Aorta (tissue), 5 donors: ENCODE measurements at places on chromosomes 2 and 18.

DNA sequence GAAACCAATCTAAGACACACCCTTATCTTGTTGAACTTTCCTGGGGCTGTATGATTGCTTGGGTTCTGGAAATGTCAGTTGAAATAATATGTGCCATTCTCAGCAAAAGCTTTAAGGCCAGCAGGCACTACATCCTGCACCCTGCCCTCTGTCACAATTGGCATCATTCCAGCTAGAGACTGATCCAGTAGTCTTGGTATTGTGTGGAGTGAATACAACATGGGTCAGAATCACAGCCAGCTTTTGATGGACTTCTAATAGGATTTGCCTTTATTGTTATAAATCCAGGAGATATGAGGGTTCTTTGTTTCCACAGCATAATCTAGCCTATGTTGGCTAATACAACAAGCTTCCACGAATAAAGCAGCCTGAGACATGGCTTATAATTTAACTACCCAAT lies 617.0 kb upstream of the CDH2 start:
- no peak for DNase-seq

DNA sequence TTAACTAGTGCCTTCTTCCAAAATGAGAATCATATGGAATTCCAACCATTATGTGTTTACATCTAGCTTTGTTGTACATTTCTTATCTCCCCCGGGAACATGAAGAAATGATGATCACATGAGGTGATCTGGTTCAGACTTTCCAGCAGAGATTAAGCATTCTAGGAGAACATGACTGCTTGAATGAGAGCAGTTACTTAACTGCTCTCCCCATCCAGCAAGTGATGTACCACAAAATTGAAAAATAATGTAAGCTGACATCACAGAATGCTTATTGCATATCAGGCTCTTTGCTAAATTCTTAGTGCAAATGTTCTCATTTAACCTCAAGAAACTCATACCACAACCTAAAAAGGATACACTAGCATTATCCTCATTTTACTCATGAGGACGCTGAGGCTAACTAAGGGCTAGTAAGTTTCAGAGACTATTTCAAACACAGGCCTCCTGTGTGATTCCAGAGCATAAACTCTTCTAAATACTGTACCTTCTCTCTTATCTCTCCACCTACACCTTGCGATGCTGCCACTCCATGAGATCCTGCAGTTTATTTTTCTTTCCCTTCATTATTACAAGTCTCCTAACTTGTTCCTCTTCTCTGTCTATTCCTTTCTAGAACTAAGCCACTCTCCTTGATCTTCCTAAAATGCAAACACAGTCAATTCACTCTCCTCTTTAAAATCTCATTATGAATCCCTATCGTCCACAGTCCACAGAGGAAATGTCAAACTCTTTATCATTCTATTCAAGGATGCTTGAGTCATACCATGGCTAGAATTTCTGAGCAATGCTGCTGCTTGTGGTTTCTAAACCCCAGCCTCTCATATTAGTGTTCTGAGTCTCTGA lies 1224.8 kb upstream of the ZEB2 start:
- DNase-seq = no peak

DNA sequence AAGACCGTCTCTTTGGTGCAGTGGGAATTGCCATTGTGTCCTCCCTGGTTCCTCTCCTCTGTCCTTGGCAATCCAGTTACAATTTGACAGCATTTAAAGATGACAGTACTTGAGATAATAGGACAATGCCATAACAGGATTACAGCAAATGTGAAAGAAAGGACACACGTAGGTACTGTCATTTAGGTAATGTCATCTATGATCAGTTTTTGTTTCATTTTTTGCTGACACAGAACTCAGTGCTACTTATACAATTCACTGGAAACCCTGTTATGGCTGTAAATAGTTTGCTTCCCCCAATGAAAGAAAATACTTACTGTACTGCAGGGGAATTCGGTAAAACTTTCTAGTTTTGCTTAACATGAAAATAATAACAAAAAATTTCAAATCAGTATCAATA lies 65.2 kb downstream of the BCL11A start:
- no peak for DNase-seq

- DNase-seq = peak; percentile 79
These were observed 159.8 kb downstream of the RHBDD1 start for GRCh38 chr2:226995625-226996041.

DNA sequence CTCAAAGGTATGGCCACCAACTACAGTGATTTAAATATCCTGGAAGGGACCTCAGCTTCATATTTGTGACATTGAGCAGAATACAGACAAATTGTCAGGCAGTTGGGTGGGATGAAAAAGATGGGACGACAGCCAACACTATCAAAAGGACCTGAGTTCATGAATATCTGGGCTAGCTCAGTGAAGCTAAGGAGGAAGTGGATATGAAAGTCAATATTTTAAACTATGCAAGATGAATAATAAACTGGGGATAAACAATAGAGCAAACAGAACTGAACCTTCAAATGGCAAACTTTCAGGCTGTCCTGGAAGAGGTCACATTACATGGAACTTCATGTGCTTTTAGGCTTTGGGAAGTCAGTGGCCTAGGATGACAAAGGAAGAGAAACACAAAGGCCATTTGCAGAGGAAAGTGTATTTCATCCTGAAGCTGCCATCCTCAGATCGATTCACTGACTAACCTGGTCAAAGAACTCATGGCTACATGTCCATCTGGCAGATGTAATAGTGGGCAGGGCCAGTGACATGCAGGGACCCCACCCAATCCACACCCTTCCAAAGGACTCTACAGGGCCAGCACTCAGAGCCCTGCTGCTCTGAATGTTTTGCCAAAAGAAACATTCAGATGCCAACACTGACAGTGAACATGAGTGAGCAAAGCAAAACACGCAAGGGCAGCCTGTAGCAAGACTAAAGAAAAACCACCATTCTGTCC lies 175.7 kb downstream of the ETAA1 start:
- DNase-seq = peak; percentile 48

DNA sequence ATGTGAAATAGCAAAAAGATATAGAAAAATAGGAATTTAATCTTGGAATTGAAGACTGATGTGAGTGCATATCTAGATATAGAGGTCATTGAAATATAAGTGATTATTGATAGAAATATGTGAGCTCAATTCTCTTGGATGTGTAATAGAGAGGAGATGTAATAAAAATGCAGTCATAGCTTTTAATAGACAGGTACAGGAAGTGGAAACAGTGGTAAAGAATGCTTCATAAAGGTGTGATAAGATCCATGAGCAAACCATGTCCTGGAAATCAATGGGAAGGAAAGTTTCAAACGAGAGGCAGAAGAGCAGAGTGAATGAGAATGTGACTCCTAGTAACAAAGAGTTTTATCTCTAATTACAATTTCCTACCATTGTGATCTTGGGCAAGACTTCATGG lies 634.7 kb upstream of the ZNF804A start:
- no peak for DNase-seq
